H1 (cell line): ENCODE measurements at places on chromosomes 4 and X. TPM values are rescaled to one million over a fixed set of nuclear protein-coding genes. Genes with fewer than 3 reads are reported as not detected.

DCAF8L2 gene
- polyA plus RNA-seq: not detected in 2 replicates

C4orf36 gene
- 1.2 and 1.4 TPM in 2 replicates for polyA plus RNA-seq

FGFBP2 gene
- 0.15 TPM in 1 of 2 replicates, not detected in the other for polyA plus RNA-seq

FAT1 gene
- 84.0 and 94.4 TPM in 2 replicates for polyA plus RNA-seq

PLP2 gene
- 23.4 and 25.6 TPM in 2 replicates for polyA plus RNA-seq

C4orf51 gene
- polyA plus RNA-seq: not detected in 2 replicates

RNF150 gene
- polyA plus RNA-seq: 3.4 and 4.3 TPM in 2 replicates

ERVMER34-1 gene
- 8.4 and 14.2 TPM in 2 replicates for polyA plus RNA-seq

OTC gene
- not detected in 2 replicates for polyA plus RNA-seq

ADAM29 gene
- 0.03 TPM in 1 of 2 replicates, not detected in the other for polyA plus RNA-seq

- peak; percentile 46 for DNase-seq
- no peaks in the 10 kb centered on the region for H3K27me3 ChIP-seq
- H3K4me1 ChIP-seq: peaks cover 5% of the 10 kb centered on the region
- H3K36me3 ChIP-seq: no peaks in the 10 kb centered on the region
- no peak overlapping the region for H3K27ac ChIP-seq
These were observed 718.9 kb downstream of the ARAP2 start for GRCh38 chr4:35525192-35525978.

- H3K27me3 ChIP-seq: no peaks in the 10 kb centered on the region
- no peak for DNase-seq
- H3K4me1 ChIP-seq: peaks cover 15% of the 10 kb centered on the region
- H3K27ac ChIP-seq: no peak overlapping the region
These were observed 30.0 kb downstream of the AFAP1 start for GRCh38 chr4:7909463-7910262.

DNA sequence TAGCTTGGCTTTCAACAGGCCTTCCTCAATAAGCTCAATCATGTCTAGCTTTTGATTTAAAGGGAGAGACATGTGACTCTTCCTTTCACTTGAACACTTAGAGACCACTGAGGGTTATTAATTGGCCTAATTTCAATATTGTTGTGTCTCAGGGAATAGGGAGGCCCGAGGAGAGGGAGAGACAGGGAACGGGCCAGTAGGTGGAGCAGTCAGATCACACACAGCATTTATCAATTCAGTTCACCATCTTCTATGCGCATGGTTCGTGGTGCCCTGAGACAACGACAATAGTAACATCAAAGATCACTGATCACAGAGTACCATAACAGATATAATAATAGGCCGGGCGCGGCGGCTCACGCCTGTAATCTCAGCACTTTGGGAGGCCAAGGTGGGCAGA lies 17.8 kb downstream of the ZNF81 start:
- DNase-seq: peak; percentile 43
- no peaks in the 10 kb centered on the region for H3K4me1 ChIP-seq
- H3K4me3 ChIP-seq: no peak overlapping the region
- H3K27me3 ChIP-seq: no peaks in the 10 kb centered on the region

DNA sequence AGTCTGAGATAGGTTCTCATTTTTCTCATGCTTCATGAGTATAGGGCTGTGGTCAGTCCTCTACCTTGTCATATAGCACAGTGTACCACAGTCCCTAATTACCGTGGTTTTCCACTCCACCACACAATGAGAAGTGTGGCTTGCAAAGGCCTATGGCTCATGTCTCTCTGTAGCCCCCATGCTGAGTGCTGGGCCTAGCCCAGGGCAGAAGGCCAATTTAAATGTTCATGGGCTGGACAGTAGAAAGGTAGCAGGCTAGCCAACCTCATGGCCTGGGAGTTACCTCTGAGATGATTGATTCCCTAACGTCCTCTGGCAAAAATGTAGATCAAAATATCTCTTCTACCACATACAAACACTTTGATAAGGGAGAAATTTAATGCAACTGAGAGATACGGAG lies 222.5 kb downstream of the AFF2 start:
- DNase-seq: no peak
- H3K27ac ChIP-seq: no peak overlapping the region
- H3K27me3 ChIP-seq: no peaks in the 10 kb centered on the region
- H3K36me3 ChIP-seq: no peaks in the 10 kb centered on the region

DNA sequence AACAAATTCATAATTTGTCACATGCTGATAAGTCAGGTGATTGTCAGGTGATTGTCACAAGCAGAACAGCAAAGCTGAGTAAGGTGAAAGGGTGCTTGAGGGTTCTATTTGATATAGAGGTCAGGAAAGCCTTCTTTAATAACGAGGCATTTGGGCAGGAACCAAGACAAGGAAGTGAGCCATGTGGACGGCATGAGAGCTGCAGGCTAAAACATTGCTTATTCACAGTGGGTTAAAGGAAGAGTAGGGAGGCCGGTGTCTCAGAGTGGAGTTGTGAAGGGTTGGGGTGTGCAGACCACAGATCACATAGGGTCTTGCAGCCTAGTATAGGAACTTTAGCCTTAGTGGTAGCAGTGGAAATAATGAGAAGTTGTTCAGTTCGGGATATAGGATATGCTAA lies 31.3 kb upstream of the CYP2U1 start:
- H3K27me3 ChIP-seq: no peaks in the 10 kb centered on the region
- H3K4me1 ChIP-seq: no peaks in the 10 kb centered on the region
- H3K36me3 ChIP-seq: no peaks in the 10 kb centered on the region
- H3K27ac ChIP-seq: no peak overlapping the region
- H3K4me3 ChIP-seq: no peak overlapping the region

DNA sequence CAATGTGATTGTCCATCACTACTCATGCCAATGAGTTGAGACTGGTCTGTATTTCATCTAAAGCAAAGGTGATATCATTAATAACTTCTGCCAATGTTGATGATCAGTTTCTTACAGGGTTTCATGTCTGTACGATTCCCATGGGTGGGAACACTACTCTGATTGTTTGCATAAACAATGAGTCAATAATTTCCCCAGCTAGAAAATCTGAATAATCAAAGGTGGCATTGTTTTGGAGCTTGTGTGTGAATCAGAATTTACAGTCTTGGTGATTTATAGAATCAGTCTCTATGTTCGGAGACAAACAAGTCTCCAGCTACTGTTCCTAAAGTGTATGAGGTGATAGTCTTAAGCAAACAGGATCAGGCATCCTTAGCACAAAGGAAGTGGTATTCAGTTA lies 35.5 kb upstream of the PARM1 start:
- H3K4me3 ChIP-seq: no peak overlapping the region
- no peaks in the 10 kb centered on the region for H3K36me3 ChIP-seq
- no peak for DNase-seq
- no peak overlapping the region for H3K27ac ChIP-seq

GRCh38 chr4:174592256-174592984 lies 70.1 kb upstream of the HPGD start:
- no peaks in the 10 kb centered on the region for H3K27me3 ChIP-seq
- H3K27ac ChIP-seq: no peak overlapping the region
- no peak for DNase-seq
- no peaks in the 10 kb centered on the region for H3K36me3 ChIP-seq

DNA sequence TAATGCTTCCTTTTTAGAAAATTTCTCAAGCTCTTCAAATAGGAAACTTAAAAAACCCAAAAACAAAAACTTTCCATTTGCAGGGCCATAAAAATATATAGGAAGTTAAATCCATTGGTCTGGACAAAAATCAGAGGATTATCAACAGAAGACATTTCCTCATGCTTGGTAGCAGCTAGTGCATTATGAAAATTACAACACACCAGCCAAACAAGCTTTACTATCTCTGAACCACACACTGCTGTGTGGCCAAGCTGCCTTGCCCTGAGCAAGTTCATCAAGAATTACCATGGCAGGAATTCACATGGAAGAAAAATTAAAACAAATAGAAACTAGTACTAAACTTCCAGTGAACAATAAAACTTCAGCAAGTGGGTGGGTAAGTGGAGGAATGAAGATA lies 3.6 kb downstream of the USP46 start:
- peaks cover 11% of the 10 kb centered on the region for H3K4me1 ChIP-seq
- no peak overlapping the region for H3K4me3 ChIP-seq
- DNase-seq: no peak
- no peaks in the 10 kb centered on the region for H3K27me3 ChIP-seq

- no peak for DNase-seq
- no peaks in the 10 kb centered on the region for H3K27me3 ChIP-seq
- peak overlapping the region; percentile 94 for H3K4me3 ChIP-seq
- peaks cover 9% of the 10 kb centered on the region; the same call in 1 of the 2 replicates for H3K36me3 ChIP-seq
- H3K27ac ChIP-seq: no peak overlapping the region
These were observed 1.0 kb upstream of the AASDH start for GRCh38 chr4:56388306-56388705.

DNA sequence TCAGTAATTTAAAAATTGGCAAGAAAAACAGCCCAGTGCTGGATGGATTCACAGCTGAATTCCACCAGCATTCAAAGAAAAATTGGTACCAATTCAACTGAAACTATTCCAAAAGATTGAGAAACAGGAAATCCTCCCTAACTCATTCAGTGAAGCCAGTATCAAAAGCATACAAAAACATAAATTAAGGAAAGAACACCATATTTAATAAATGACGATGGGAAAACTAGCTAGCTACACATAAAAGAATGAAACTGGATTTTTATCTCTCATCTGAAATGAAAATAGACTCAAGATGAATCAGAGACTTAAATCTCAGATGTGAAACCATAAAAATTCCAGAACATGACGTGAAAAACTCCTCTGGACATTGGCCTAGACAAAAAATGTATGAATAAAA lies 516.8 kb upstream of the SPANXN1 start:
- H3K4me3 ChIP-seq: no peak overlapping the region
- H3K27me3 ChIP-seq: no peaks in the 10 kb centered on the region
- no peak overlapping the region for H3K27ac ChIP-seq
- DNase-seq: no peak

- no peak overlapping the region for H3K4me3 ChIP-seq
- no peak for DNase-seq
- no peak overlapping the region for H3K27ac ChIP-seq
These were observed 148.7 kb downstream of the TSPAN5 start for GRCh38 chr4:98509721-98510120.

DNA sequence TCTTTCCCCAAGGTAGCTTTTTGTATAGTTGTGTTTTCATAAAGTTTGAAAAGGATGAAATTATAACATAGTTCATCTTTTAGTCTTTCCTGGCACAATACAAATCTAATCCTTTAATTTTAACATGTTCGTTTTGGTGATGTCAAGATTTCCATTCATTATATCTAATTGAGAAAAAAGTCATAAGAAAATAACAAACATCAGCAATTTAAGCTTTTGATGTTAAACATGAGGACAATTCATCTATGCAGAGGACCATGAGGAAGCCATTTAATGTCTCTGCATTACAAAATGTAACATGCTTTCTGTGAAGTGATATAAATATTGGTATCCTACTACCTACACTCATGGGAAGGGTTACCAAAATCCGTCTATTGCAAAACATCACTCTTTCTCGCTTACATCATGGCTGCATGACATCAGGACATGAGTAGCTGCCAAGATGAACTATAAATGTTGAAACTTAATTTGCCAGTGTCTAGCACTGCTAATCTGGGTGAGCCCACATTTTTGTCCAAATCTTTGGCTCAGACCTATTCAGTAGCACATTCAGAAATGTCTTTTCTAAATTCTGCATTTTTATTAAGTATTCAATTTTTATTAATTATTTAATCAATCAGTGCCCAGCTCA lies 9.5 kb downstream of the EPGN start:
- H3K27me3 ChIP-seq: no peaks in the 10 kb centered on the region
- H3K4me1 ChIP-seq: no peaks in the 10 kb centered on the region
- no peaks in the 10 kb centered on the region for H3K36me3 ChIP-seq
- H3K4me3 ChIP-seq: no peak overlapping the region

DNA sequence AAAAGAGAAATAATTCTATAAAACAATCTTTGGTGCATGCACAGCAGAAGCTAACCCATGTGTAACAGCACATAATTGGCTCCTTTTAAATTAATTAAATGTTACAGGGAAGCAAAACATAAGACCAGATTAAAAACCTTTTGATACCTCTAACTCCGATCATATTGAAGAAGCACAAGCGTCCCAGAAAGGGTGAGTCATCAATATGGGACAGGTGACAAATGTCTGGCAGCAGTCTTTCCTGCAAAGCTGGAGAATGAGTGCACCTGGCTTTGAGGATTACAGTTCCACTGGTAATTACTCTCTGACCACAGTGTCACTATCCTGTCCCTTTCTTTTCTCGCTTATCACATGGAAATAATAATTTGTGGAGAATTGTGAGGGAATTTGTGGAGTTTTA lies 94.6 kb downstream of the FAM9B start:
- H3K4me1 ChIP-seq: no peaks in the 10 kb centered on the region
- H3K4me3 ChIP-seq: no peak overlapping the region
- H3K27ac ChIP-seq: no peak overlapping the region
- no peak for DNase-seq
- H3K27me3 ChIP-seq: no peaks in the 10 kb centered on the region

DNA sequence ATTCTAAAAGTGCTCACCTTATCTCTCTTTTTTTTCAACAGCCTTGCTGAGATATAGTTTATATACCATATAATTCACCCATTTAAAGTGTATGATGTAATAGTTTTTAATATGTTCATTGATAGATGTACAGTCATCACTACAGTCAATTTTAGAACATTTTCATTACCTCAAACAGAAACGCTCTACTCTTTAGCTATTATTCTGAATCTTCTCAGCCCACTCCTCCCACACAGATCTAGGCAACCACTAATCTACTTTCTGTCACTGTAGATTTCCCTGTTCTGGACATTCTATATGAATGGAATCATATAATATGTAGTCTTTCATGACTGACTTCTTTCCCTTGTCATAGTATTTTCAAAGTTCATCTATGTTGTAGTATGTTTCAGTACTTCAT lies 22.6 kb downstream of the MND1 start:
- H3K36me3 ChIP-seq: peaks cover 18% of the 10 kb centered on the region
- no peak overlapping the region for H3K4me3 ChIP-seq
- DNase-seq: no peak
- H3K27ac ChIP-seq: no peak overlapping the region
- no peaks in the 10 kb centered on the region for H3K27me3 ChIP-seq
- H3K4me1 ChIP-seq: no peaks in the 10 kb centered on the region

- H3K4me3 ChIP-seq: no peak overlapping the region
- no peaks in the 10 kb centered on the region for H3K27me3 ChIP-seq
- H3K27ac ChIP-seq: no peak overlapping the region
- H3K4me1 ChIP-seq: no peaks in the 10 kb centered on the region
- DNase-seq: no peak
These were observed 25.8 kb downstream of the ATP11C start for GRCh38 chrX:139907078-139907477.

DNA sequence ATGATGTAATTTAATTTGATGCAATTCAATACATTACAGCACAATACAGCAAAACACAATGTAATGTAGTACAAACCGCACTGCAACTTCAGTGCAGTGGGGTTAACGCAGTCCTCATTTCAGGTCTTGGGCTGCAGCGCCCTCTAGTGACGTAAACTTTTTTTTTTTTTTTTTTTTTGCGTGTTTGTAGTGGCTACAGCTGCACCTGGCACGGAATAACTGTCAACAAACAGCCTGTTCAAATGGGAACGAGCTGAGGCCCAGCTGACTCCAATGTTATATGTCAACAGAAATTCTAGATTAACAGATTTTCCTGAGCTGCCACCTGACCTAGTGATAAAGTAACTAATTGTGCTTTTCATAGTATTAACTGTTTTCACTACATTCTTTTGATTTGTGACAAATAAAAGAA lies 33.5 kb upstream of the RASSF6 start:
- H3K36me3 ChIP-seq: no peaks in the 10 kb centered on the region
- H3K27me3 ChIP-seq: no peaks in the 10 kb centered on the region
- no peak overlapping the region for H3K27ac ChIP-seq
- no peak for DNase-seq
- no peaks in the 10 kb centered on the region for H3K4me1 ChIP-seq
- H3K4me3 ChIP-seq: no peak overlapping the region
